ENCODE measurements at places on chromosomes 1 and 21.

DNA sequence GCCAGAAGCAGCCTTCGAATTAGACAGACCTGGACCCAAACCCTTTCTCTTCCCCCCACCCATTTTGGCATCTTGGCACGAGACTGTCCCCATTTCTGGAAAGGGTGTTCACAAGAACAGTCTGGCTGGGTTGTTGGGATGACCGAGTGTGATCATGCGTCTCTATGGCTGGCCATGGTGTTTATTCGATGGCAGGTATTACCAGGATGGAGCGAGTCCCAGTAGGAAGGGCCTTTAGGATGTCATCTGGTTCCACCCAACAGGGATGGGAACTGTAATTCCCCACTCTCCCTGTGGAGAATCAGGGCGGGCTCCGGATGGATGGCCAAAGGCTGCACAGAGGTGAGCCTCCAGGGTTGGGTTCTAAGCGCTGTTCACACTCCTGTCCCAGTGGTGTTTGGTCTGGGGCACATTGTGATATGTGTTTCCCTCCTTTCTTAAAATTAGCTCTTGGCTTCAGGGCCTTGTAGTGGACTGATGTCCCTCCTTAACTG, 33.4 kb upstream of the ATP5PO start:
- no peak for DNase-seq

- DNase-seq = no peak
Observed at GRCh38 chr1:17004466-17005364, 7.0 kb downstream of the ATP13A2 start.

DNA sequence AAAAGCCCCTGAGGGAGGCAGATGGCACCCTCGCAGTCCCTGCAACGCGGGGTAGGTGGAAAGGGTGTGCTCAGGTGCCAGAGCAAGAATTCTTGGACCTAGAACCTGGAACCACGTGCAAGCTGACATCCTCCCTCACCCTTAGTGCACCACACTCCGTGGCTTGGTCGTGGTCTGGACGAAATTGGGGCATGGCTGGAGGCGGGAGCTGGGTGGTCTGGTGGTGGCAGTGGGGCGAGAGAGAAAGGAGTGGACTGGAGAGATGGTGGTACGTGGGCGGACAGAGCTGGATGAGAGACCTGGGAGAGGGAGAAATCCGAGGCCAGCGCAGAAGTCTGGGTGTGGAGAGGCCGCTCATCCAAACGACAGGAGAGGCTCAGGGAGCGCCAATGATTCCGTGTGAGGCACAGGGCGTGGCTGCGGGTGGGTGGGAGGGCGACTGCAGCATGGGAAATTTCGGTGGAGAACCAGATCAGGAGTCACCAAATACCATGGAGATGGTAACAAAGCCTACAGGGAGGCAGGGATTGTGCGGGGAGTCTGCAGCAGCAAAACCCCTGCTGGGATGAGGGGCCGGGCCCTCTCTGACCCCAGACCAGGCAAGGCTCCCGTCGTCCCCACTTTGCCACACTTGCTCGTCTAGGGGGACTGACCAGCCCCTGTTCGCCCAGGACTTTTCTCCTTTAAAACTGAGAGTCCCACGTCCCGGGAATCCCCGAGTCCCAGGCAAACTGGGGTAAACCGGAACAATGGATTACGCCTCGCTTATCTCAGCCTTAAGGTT, 31.9 kb downstream of the CDCP2 start:
- no peak for DNase-seq

DNA sequence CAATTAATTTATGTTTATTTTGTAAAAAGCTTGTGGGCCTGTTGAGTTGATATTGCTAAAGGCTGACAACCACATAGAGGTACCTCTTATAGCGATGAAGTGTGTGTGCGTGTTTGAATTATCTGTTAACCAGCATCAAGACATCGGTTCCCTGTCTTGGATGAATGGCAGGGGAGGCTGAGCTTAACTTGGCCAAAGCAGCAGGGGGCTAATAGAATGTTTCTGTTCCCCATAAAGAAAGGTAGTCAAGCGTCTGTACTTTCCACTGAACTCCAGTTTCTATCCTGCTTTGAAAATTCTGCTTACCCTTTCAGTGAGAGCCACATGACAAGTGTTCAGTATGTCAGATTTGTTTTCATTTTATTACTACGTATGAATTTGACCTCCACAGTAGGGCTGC, 63.0 kb downstream of the ROR1 start:
- no peak for DNase-seq

- no peak for DNase-seq
Observed at GRCh38 chr1:38029081-38029681, 16.6 kb downstream of the UTP11 start.

DNA sequence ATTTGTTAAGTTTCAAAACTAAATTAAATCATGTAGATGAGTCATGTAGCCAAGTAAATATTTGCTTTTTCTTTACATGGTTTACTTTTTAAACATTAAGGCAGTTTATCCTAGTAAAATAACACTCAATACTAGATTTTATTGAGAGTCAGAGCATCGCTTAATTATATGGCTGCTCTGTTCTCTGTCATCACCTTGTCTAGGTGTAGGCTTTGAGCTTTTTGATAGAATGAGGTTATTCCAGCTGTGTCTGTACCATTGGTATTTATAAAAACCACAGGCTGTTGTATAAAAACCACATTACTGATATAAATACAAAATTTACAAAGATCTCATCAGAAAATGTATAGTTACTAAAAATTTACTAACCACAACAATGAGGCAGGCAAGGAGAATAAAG, 42.5 kb upstream of the GPR52 start:
- DNase-seq = no peak

- no peak for DNase-seq
Observed at GRCh38 chr1:173861731-173862145, 6.1 kb downstream of the GAS5 start.

DNA sequence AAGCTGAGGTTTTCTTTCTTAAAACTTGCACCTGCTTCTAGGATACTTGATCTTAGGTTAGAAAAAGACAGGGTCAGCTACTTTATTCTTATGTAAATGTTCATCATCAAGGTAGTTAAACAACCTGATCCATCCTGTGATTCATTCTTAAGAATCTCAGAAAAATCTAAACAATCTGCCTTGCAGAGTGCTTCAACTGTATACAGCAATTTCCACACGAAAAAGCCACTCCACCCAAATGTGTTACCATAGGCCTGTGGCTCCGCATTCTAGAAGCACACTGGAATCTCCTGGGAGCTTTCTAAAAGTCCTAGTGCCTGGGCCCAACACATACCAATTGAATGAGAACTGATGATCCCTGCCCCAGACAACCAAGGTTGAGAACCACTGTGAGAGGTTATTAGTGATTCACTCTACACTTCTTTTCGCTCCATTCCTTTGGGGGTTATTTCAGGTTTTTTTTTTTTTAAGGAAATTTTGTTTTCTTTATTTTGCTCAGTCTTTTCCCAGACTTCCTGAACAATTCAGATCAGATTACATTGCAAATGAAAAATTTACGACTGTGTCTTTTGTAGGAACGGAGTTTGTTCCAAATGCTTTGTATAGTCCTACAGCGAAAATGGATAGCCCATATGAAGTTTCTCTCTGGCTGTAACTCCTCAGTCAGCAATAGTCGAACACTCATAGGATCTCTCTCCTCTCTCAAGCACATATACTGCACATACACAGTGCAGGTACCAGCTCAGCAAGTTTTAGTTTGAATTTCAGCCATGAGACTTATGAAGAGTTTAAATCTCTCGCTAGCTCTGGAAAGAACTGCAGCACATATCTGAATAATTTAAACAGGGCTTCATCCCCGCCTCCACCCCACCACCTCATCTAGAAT, 16.1 kb downstream of the SMYD2 start:
- no peak for DNase-seq

- peak; percentile 88 for DNase-seq
Observed at GRCh38 chr21:16588433-16588860, 858.7 kb downstream of the USP25 start.

DNA sequence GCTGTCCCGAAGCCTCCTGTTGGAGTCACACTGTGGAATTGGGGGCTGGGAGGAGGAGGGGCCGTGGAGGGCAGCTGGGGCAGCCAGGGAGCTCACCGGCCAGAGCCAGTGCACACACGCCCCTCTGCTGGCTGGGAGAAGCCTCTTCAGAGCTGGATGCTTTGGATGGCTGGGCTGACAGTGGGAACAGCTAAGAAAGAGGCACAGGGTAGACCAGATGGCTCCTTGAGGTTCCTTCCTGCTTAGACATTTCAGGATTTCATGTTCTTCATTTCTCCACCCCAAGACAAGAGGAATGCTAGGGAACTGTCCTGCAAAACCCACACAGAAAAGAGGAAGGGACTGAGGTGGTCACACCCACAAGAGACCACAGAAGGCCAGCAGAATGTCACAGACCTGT, 254.8 kb upstream of the VAMP3 start:
- DNase-seq = no peak

- DNase-seq = no peak
Observed at GRCh38 chr1:205392650-205393049, 29.2 kb downstream of the LEMD1 start.

DNA sequence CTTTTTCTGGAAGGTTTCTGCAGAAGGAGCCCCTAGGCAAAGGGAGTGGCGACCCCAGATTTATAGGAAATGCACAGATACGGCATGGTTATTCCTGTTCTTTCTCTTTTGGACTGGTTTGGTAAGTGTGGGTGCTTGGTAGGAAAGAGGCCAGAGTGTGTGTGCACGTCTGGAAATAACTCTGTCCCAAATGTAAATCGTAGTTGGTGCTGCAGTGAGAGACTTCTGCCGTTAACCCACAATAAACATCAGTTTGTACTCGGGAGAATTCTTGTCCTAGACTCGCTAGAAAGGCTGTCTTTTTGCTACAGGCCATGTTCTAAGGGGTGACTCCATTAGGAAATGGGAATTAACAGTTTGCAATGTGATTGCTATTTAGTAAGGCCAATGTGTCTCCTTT, 779 bp downstream of the SLC44A3 start:
- DNase-seq = no peak

DNA sequence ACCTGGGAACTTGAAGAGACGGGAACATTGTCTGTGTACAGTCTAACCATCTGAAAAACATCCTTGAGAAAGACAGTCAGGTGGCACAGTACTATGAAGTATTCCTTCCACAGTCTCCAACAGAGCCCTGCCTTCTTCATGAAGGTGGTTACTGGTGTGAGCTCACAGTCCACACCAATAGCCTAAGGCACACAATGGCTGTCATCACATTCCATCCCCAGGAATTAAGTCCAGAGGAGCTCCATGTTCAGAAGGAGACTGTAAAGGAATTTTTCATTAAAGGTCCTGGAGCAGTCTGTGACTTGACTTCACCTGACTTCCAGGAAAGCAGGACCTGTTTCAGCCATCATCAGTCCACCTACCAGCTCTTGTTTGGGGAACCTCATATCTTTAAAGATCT, 180.2 kb downstream of the C1orf21 start:
- no peak for DNase-seq

DNA sequence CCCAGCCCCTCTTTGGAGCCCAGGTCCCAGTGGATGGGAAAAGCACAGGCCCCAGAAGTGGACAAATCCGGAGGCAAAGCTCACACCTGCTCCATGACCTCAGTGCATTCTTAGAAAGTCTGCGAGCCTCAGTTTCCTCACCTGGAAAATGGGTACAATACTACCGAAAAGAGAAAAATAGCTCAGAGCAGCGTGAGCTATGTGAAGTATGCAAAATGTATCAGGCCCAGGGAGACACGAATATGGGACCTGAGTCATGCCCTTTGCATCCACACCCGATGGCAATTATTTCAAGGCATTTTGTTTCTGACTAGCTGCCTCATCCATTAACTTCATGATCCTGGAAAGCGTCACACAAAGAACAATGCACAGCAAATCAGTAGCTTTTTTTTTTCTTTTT, 9.2 kb downstream of the ALDH4A1 start:
- DNase-seq = no peak

DNA sequence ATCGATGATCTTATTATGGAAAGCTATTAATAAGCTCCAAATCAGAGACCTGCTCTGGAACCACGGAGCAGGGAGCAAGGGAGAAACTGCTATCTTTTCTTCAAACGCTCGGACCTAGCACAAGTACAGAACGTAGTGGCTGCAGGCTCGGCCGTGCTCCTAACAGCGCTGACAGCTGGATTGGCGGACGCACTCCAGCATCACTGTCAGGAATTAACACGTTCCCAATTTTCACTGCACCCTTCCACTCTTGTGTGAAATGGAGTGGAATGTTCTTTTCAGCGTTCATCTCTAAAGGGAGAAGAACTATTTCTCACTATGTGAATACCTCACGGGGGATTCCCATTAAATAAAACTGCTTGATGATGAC, 106.9 kb downstream of the ZNF281 start:
- no peak for DNase-seq

- DNase-seq = no peak
Observed at GRCh38 chr1:182215764-182216163, 154.3 kb upstream of the ZNF648 start.

DNA sequence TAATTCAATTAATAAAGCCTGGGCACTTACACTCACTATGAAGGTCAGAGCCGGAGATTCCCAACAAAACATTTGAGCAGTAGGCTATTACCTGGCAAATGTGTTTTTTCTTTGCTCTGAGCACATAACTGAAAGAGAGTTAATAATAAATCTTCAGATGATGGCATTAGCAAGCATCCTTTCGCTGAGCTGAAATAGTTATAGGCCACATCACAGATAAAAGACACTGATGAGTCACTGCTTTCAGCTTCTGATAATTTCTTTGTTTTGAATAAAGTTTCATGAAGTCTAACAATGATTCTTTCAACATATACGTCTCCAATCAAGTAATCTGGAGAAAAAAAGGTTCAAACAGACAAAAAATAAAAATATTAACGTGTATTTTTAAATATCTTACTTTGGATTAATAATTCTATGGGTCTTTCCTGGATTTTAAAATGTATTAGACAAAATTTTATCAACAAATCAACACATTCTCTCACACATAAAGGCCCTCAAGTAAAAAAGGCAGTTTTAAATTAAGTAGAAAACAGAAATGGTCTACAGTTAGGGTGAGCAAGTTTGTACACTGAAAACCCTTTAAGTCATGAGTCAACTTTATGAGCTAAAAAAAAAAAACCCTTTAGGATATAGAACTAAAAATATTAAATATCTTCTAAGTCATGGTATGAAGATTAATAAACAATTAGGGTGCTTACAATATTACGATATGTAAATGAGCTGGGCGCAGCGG, 33.1 kb downstream of the LTN1 start:
- DNase-seq = no peak

GRCh38 chr1:12340544-12340930, 110.7 kb downstream of the VPS13D start:
- DNase-seq = peak; percentile 12

- DNase-seq = no peak
Observed at GRCh38 chr1:231584117-231584516, 42.5 kb upstream of the DISC1 start.

GRCh38 chr1:30689901-30690645, 33.3 kb downstream of the MATN1 start:
- DNase-seq = no peak

GRCh38 chr1:41915786-41916571, 2.7 kb downstream of the HIVEP3 start:
- no peak for DNase-seq

- DNase-seq = no peak
Observed at GRCh38 chr1:233197940-233198339, 97.6 kb downstream of the PCNX2 start.

All from occipital lobe (tissue), 3 donors.